Natural killer cell (primary cell): ENCODE measurements at places on chromosomes 13 and 19. TPM values are rescaled to one million over a fixed set of nuclear protein-coding genes. Genes with fewer than 3 reads are reported as not detected.
A peak's percentile ranks its signal among the peaks of the same experiment; 100 is the strongest.

DNA sequence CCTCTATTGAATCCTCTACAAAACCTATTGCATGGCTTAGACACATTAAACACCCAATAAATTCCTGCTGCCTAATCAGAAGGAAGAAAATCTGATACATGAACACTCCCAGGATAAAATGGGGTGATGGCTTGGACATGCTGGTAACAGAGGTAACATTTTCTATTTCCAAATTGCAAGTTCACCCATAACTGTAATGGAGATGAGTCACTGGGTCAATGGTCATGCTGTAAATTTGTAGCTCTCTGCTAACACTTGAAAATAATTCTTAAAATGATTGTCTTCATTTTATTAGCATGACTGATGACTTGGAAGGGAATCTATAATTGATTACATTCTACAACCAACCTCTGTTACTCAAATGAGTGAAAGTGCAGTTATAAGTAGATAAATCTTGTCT is 434.1 kb downstream of the FGF14 start:
- H3K27me3 ChIP-seq: no peaks in the 10 kb centered on the region
- no peaks in the 10 kb centered on the region for H3K36me3 ChIP-seq
- no peak overlapping the region for H3K4me3 ChIP-seq
- H3K27ac ChIP-seq: no peak overlapping the region

DNA sequence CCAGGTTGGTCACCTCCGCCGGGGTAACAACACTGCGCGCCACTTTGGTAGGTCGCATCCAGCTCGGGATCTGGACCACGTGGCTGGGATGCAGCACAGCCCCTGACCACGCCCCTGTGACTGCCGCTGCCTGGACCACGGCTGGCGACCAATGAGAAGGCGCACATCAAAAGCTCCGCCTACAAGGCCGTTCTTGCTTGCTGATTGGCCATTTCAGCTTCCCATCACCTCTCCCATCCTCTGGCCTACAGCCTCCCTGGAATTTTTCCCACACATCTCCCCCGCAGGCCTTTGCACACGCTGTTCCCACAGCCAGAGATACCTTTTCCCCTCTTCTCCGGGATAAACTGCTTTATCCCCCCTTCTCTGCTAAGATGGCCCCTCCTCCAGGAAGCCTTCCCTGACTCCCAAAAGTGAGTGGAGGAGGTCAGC is 12.5 kb upstream of the MAP1S start:
- H3K36me3 ChIP-seq: no peaks in the 10 kb centered on the region
- no peak overlapping the region for H3K27ac ChIP-seq
- H3K4me3 ChIP-seq: no peak overlapping the region
- no peaks in the 10 kb centered on the region for H3K4me1 ChIP-seq

GRCh38 chr13:112066624-112067004 is 335 bp upstream of the SOX1 start:
- peaks cover 58% of the 10 kb centered on the region for H3K27me3 ChIP-seq
- H3K4me1 ChIP-seq: peaks cover 16% of the 10 kb centered on the region
- H3K27ac ChIP-seq: no peak overlapping the region
- no peak overlapping the region for H3K4me3 ChIP-seq
- DNase-seq: peak; percentile 38

GRCh38 chr13:36084131-36084530 is 47.1 kb downstream of the DCLK1 start:
- no peaks in the 10 kb centered on the region for H3K4me1 ChIP-seq
- DNase-seq: no peak
- H3K36me3 ChIP-seq: no peaks in the 10 kb centered on the region
- no peak overlapping the region for H3K4me3 ChIP-seq
- H3K27ac ChIP-seq: no peak overlapping the region

- DNase-seq: no peak
- H3K27ac ChIP-seq: no peak overlapping the region
- no peaks in the 10 kb centered on the region for H3K4me1 ChIP-seq
- peaks cover 36% of the 10 kb centered on the region for H3K36me3 ChIP-seq
These were observed 30.9 kb downstream of the RNASEH2B start for GRCh38 chr13:50940509-50940908.

- no peak overlapping the region for H3K4me3 ChIP-seq
- no peaks in the 10 kb centered on the region for H3K36me3 ChIP-seq
- H3K4me1 ChIP-seq: peaks cover 6% of the 10 kb centered on the region
- H3K27ac ChIP-seq: no peak overlapping the region
- peak; percentile 83 for DNase-seq
- no peaks in the 10 kb centered on the region for H3K27me3 ChIP-seq
These were observed 15.2 kb upstream of the PAK4 start for GRCh38 chr19:39110263-39110967.

DNA sequence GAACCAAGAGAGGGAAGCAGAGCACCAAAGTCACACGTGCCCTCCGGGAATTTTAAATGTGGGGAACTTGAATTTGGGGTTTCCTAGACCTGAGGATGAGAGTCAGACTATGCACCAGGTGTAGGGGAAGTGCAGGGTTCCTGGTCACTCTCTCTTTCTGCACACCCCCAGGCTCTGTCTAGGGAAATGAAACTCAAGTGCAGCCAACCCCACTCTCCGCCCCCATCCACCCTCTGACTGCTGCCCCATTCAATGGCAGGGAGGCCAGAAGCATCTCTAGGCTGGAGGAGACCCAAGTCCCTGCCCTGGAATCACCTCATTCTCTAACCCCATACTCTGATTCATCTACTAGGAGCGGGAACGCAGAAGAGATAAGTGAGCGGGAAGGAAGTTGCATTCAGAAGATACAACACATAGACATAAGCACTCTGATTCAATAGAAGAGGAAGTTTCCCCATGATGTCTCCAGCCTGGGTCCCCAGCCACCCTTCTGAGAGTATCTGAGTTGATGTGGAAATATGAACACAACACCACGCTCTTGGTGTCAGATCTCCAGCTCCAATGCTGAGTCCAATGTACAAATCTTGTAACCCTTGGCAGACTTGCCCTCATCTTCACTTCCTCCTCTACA is 4.7 kb upstream of the SIGLEC14 start:
- no peak overlapping the region for H3K27ac ChIP-seq
- H3K4me1 ChIP-seq: peaks cover 21% of the 10 kb centered on the region
- H3K4me3 ChIP-seq: no peak overlapping the region
- H3K27me3 ChIP-seq: no peaks in the 10 kb centered on the region
- DNase-seq: no peak

The SIGLEC8 gene
- total RNA-seq: not detected

The PCDH17 gene
- not detected for total RNA-seq

The PRR22 gene
- 4.2 TPM for total RNA-seq

The TNFSF9 gene
- 6.0 TPM for total RNA-seq

The BICRA gene
- 31.9 TPM for total RNA-seq

The GIPR gene
- 24.5 TPM for total RNA-seq

The ZNF766 gene
- total RNA-seq: 32.9 TPM

The CGB3 gene
- not detected for total RNA-seq

The OR4F17 gene
- total RNA-seq: not detected

The ACTL9 gene
- total RNA-seq: not detected

The CGB5 gene
- not detected for total RNA-seq
